ENCODE measurements at places on chromosomes 11 and 22.

DNA sequence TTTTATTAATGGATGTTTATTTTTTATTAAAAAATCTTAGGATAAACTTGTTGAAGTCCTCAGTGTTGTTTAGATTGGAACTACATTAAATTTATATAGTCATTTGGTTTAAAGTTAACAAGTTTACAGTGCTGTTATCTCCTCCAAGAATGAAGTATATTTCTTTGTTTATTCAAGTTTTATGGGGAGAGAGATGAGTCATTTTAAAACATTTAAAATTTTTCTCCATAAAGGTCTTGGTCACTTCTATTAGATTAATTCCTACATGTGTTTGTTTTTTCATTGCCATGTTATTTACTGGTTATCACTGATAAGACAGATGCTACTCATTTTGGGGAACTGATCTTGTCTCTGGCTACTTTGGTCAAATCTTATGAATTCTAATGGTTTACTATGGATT lies 429.6 kb downstream of the METTL15 start:
- no peak for DNase-seq

DNA sequence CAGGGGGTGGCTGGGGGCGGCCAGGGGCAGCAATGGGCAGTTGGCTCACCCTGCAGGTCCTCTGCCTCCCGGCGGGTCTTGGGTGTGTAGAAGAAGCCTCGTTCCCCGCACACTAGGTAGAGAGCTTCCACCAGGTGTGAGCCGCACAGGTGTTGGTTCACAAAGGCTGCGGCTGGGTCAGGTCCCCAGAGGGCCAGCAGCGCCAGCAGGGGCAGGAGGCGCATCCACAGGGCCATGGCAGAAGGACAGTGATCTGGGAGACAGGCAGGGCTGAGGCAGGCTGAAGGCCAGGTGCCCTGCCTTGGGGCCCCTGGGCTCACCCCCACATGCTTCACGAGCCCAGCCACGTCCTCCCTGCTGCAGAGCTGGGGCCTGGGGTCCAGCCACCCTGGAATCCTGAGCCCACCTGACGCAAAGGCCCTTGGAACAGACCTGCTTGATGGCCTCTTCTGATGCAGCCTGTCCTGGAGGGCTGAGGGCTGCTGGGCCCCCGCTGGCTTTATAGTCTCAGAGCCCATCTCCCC lies at the start of gene INS:
INS (minus strand) TSS at position 474 of the 524 bp plus-strand sequence; CDS start at position 236, 238 bp downstream.
- DNase-seq, result no peak

DNA sequence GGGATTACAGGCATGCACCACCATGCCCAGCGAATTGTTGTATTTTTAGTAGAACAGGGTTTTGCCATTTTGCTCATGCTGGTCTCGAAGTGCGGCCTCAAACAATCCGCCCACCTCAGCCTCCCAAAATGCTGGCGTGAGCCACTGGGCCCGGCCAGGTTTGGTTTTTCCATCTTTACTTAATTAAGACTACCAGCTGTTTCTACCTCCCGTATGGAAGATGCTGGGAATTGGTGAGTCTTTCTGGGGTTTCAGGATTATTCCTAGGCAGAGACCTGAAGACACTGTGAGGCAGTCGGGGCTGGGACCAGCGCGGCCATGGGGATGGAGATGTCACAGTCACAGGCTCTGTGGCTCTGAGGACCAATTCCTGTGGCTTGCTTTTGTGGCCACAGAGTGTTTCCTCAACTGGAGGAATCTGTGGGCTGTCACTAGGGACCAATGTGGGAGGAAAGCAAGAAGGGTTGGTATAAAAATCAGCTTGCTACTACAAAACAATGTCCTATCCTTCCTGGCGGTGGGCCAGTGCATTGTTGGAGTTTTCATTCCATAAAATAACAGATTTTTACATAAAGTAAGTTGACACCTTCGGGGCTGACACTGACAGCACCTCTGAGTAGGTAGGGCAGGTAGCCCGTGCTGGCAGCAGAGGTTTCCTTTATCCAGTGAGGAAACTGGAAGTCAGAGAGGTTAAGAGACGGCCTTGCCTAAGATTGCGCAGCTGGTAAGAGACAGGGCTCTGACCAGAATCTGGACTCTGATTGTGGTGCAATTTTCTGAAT lies 8.4 kb upstream of the FTH1 start:
- no peak for DNase-seq

DNA sequence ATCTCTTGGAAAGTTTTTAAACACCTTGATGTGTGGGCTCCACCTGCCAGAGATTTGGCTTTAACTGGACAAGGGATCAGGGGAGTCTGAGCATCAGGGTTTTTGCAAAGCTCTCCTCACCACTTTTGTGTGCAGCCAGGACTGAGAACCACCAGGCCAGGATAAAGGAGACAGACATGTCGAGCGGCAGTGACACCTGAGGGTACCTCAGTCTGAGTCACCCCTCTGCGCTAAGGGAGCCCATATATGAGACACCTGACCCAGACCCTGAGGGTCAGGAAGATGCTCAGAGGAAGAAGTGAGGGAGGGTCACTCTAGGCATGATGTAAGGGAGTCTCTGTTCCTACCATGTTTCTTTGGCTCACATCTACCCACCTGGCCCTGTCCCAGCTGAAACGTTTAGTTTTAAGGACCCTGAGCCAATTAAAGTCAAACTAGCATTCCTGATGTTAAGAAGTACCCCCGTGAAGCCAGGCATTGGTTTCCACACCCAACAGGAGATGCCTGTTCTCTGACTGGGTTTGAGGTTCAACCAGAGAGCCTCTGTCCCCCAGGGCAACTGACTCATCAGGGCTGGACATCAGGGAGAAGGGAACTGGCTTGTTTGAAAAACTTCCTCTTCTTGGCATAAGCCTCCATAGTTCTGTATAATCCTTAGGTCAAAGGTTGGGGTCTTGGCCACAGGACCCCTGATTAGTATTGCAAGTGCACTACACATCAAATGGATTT lies 72.4 kb upstream of the BIRC3 start:
- no peak for DNase-seq

GRCh38 chr11:120127236-120127635 lies 10.7 kb downstream of the TRIM29 start:
- DNase-seq, result no peak

DNA sequence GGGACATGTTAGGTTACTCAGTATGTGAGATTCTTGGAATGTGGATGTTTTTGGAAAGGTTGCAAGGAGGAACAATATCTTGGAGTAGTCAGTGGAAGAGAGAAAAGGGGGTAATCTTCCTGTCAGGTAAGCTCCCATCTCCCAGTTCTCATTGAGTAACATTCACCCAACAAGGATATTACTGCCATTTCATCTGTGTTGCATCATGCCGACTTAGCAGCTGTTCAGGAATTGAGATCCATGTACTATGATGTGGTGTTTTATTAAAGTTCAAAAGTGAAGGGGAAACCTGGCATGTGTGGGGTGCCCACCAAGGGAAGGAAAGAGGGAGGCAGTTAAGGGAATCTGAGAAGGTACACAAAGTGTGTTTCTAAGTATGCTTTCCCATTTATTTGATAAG lies 58.4 kb upstream of the RASSF10 start:
- DNase-seq, result no peak

GRCh38 chr11:93983542-93984195 lies 37.5 kb upstream of the HEPHL1 start:
- DNase-seq, result no peak

GRCh38 chr11:77886401-77886800 lies 65.5 kb downstream of the AAMDC start:
- no peak for DNase-seq

GRCh38 chr22:39151329-39151975 lies 1.0 kb downstream of the CBX7 start:
- DNase-seq, result no peak

GRCh38 chr22:33817512-33818127 lies 102.7 kb downstream of the LARGE1 start:
- no peak for DNase-seq

DNA sequence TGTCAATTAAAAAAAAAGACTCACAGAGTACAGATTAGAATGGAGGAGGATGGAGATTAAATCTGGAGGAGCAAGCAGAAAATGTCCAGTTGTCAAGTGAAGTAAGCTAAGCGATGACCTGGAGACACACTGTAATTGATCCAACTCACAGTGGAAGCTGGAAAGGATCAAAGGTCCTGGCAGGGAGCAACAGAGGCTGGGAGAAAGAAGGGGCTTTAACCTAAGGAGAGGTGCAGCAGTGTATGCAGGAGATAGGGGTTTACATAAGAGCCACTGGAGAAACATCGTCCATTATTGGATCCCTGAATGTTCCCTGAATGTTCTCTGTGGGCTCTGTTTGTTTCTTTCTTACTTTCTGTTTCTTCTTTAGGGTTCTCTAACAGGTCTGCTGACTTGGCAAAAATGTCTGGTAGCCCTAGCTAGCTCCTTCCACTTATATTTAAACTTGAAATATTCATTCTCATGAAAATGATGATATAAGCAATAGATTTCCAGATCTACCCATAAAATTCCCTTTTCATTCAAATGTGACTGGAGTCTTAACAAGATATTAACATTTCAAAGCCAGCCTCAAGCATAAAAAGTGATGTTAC lies 30.1 kb upstream of the CAT start:
- no peak for DNase-seq

- no peak for DNase-seq
These were observed 712.7 kb upstream of the KIRREL3 start for GRCh38 chr11:127713226-127713625.

GRCh38 chr11:47318166-47318565 lies 34.3 kb downstream of the MYBPC3 start:
- DNase-seq, result no peak

DNA sequence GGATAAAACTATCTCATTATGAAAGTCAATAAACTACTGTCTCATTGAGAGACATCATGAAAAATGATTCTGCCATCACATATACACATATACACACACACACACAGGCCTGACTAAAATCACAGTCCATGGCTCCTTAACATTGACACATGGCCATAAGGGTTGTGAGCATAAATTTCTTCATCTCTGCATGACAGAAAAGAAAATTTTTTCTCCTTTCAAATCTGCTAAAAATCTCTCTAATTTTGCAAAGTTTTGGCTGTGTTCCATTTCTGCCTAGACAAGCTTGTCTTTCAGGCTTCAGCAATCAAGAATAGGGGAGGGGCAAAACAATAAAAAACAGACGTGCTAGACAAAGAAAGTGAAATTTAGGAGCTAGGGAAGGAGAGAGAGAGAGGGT lies 324.5 kb downstream of the LRRC4C start:
- DNase-seq, result no peak

DNA sequence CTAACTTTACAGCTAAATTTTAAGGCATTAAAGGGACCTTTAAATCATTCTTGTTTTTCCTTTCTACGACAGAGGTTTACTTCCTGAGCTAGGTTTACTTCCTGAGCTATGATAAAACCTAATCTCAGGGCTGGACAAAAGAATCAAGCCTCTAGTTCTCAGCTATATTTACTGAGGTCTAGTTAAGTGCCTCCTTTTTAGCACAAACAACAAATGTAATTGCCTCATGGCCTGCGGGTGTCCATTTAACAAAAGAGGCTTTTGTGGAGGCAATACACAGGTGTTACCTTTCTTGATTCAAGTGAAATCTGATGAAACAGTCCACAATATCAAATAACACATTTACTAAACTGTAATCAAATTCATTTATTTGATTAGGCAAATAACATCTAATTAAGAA lies 67.3 kb downstream of the IMMP1L start:
- no peak for DNase-seq

DNA sequence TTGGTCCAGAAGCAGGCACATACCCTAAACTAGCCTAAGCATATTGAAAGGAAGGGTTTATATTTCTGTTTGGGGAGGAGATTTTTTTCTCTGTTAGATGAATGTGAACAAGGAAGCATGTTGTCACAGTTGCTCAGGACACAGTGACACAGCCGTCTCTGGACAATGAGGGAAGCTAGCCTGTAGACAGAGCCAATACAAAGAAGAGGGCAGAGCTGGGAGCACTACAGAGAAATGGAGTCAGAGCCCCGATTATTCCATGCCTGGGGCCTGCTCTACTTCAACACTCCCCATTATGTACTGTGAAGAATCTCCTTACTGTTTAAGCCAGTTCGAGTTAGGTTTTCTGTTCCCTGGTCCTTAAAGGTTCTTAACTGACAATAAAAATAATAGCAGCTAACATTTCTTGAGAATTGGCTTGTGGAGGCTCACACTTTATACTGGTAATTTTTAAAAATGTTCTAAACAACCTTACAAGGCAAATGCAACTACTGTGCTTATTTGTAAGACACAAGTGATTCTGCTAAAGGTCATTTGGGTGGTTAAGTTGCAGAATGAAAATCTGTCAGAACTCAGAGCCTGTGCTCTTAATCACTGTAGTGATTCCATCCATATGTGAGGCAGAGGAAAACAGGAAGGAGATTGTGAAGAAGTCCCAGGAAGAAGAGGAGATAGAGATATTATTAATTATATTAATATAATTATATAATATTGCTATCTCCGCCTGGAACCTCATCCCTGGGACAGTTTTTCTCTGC lies 58.8 kb upstream of the RRAS2 start:
- no peak for DNase-seq

DNA sequence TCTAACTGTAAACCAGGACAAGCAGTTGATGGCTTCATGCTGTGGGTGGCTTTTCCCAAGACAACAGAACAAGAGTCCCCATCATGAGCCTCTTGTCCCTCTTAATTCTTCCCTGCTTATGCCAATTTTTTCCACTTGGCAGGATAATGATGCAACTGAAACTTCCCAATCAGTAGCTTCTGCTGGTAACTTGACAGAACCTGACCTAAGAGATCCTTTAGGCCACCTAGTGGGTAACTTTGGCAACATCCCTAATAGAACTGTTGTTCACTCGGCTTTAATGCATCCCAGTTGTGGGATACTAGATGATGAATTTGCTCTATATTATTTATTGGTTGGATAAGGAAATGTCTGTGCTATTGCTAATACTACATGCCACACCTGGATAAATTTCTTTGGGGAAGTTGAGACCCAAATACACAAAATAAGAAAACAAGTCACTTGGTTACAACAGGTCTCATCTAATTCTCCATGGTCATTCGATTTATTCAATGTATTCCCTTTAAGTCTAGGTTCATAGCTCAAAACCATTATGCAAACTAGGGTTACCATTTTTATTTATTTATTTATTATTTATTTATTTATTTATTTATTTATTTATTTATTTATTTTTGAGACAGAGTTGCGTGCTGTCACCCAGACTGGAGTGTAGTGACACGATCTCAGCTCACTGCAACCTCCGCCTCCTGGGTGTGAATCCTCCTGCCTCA lies 41.4 kb upstream of the NFAM1 start:
- DNase-seq, result no peak

- no peak for DNase-seq
These were observed 15.0 kb upstream of the ALX4 start for GRCh38 chr11:44324749-44325525.

DNA sequence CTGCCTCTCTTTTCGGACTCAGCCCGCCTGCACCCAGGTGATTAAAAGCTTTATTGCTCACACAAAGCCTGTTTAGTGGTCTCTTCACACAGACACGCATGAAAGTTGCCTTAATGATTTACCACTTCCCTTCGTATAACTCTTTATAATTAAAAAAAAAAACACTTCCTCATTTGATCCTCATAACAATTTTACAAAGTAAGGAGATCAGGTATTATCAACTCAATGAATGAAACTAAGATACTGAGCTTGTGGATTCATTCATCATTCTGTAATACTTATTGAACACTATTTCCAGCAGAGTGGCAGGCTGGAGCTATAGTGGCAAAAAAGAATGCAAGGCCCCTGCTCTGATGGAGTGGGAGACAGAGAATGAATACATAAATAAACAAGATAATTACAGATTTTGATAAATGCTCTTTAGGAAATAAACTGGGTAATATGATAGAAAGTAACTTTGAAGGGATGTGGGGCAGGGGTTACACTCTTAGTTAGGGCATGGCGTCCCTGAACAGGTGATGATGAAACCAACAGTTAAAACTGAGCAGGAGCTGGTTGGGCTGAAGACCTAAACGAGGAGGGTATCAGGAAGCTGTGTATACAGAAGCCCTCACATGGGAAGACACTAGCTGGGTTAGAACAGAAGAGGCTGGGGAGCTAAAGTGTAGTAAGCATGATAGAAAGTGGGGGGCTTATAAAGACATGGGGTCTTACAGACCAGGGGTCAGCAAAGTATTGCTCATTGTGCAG lies 5.4 kb upstream of the CRTAM start:
- DNase-seq, result no peak
